Activated CD8-positive, alpha-beta memory T cell treated with anti-CD3 and anti-CD28 coated beads, Interleukin-2, amount 50 U/mL, for 4 hours (primary cell): ENCODE measurements at places on chromosomes 5 and 9.

DNA sequence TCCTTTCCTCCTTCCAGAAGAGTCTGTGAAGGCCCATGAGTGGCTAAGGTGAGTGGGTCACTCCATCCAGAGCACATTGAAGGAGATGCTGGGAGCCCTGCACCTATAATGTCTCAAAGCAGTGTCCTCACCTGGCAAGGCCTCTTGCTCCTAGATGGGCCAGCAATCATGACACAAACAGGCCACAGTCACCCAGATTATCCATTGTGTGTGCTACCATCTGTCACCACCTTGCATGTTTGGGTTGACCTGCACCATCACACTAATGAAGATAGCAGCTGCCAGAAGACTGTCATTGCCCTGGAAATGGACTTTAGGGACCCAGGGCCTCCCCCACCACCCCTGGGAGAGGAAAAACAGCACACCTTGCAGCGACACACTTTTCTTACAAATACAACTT is 69.6 kb downstream of the GABBR2 start:
- DNase-seq: no peak

- DNase-seq: no peak
These were observed 18.4 kb downstream of the SLC25A46 start for GRCh38 chr5:110757118-110757729.

DNA sequence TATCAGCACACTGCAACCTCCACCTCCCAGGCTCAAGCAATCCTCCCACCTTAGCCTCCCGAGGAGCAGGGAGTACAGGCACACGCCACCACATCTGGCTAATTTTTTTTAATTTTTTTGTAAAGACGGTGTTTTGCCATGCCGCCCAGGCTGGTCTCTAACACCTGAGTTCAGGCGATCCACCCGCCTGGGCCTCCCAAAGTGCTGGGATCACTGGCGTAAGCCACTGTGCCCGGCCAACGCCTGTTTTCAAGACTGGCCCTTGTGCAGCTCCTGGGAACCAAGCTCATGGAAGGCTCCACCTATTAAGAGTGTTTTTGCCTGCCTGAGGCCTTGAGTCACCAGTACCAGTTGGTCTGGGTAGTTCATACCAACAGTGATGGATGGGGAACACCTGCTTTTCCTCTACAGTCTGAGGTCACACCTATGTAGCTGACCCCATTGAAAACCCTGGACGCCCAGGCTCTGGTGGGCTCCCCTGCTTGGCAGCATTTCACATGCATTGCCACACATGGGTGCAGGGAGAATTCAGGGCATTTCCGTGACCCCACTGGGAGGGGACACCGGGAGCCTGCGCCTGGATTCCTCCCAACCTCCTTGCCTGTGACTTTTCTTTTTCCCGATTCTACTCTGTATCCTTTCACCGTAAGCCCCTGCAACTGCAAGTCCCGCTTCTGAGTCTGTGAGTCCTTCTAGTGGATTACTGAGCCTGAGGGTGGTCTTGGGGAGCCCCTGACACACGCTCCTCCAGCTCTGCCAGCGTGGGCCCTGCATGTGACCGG is 63.5 kb downstream of the ZNF354C start:
- no peak for DNase-seq

GRCh38 chr5:190366-191035 is 794 bp upstream of the LRRC14B start:
- no peak for DNase-seq

DNA sequence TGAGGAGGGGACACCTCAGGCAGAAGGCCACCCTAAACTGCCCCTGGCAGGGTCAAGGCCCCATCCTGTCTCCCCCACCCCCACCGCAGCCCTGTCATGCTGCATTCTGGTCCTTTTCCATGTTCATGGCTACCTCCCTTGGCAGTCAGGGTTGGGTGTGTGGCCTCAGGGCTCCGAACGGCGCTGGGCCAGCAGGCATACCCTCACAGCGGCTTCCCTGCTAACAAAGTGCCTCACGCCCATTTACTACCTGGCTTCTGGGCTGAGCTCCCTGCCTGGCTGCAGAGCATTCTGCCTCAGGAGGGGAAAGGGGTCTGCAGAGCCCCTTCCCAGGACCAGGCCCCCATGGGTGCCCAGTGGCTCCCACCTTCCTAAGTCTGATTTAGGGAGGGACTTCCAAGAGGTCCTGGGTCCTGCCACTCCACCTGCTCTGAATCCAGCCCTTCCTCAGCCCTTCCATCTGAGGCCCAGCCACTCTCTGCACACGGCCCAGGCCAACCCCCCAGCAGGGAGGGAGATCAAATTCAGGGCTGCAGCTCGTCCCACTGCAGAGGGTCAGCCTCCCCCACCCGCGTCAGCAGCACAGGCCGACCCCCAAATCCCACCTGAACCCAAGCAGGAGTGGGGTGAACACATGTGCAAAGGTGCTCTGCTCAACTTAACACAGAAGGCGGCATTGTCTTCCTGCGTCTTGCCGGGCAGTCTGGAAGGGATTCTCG is 115.9 kb upstream of the PHYKPL start:
- DNase-seq: no peak

- DNase-seq: no peak
These were observed 94.1 kb upstream of the TAF11L2 start for GRCh38 chr5:17403695-17404490.

DNA sequence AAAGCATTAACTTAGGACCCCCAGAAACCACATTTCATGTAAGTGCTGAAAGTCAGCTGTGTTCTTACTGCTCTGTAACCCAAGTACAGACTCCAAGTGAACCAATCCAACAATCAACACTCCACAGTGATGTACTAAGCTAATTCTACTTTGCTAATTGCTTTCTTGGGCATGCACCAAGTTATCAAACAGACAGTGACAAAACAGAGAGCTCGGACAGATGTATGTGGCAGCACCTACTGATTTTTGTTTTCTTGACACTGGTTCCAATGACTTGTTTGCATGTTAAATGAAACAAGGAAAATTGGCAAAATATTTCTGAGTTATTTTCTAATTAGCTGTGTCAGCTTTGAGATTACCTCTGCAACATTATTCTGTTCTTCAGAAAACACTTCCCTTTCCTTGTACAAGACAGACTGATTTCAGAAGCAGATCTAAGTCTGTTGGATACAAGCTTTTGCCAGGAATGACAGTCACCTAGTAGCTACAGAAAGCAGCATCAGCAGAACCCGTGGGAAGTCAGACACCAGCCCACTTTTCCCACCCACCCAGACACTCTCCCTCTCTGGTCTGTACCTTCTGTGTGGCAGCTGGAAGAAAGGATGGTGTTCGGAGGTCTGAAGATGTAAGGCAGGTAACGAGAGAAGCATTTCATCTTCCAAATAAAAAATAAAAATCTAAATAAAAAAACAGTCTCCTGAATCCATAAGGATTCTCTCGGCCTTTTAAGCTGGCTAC is 176.7 kb upstream of the PPP2R2B start:
- DNase-seq: no peak

DNA sequence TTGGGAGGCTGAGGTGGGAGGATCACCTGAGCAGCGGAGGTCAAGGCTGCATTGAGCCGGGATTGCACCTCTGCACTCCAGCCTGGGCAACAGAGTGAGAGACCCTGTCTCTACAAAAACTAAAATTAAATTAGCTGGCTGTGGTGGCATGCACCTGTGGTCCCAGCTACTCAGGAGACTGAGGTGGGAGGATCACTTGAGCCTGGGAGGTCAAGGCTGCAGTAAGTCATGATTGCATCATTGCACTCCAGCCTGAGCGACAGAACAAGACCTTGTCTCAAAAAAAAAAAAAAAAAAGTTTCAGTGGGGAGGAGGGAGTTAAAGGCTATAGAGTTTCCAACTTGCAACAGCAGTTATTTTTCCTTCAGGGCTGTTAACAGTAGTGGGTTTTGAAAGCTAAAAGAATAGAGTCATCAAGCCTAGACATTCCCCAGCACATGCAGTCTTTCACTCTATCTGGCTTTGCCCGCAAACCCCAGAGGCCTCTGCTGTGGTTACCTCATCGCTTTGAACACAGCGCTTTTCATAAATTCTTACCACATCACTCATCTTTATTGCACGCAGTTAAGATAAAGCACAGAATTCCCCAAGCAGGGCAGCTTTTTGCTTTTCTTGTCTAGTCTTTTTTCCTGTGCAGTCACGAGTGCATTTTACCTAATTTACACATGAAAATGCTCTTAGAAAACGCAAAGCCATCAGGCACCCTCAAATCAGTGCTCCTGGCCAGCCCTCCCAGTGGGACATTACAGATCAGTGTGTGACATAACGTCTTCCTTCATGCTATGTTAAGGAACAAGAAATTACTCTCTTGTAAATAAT is 8.7 kb upstream of the SLC2A8 start:
- peak; percentile 80 for DNase-seq

DNA sequence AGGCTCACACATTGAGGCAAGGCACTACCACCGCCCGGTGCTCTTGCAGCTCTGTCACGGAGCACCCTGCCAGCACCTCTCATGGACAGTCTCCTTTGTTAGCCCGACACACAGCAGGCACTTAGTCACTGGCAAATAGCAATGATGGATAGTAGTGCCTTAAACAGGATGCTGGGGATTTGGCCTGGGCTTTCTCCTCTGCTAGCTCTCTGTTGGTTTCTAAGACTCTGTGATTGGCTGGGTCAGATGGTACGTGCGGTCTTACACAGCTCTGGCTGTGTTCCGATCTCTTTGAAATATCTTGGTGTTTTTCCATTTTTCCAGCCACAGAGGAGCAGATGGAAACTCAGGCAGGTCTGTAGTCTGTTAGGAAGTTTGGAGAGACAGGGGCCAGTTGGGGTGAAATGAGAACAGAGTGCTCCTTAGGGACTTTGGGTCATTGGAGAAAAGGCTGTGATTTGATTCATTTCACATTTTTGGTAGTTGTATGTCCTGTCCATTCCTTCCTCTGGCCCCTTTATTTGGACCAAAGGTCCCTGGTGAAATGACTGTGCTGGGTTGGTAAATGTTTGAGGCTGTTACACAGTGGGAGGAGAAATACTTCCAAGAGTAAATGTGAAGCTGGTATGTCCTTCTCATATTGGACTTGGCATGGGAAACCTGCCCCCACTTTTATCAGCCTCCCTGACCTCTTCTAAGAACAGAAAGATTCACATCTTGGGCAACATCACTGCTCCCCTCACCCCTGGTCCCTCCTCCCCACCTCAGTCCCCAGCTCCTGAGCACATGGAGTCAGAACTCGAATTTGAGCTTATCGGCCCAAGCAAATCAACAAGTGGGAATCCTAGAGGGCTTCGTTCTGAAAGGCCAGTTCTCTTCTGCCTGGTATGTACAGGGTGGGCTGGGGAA is 3.4 kb downstream of the SMIM3 start:
- DNase-seq: no peak

GRCh38 chr5:92508271-92508670 is 1072.7 kb downstream of the NR2F1-AS1 start:
- no peak for DNase-seq

GRCh38 chr5:116068028-116068632 is 16.7 kb upstream of the COMMD10 start:
- no peak for DNase-seq
